ENCODE measurements at places on chromosomes 5 and 9. TPM values are rescaled to one million over a fixed set of nuclear protein-coding genes. Genes with fewer than 3 reads are reported as not detected.

The ZFP37 gene
- total RNA-seq, result 3.6 TPM

The FOXD4 gene
- 0.44 TPM for total RNA-seq

The IZUMO3 gene
- total RNA-seq, result not detected

DNA sequence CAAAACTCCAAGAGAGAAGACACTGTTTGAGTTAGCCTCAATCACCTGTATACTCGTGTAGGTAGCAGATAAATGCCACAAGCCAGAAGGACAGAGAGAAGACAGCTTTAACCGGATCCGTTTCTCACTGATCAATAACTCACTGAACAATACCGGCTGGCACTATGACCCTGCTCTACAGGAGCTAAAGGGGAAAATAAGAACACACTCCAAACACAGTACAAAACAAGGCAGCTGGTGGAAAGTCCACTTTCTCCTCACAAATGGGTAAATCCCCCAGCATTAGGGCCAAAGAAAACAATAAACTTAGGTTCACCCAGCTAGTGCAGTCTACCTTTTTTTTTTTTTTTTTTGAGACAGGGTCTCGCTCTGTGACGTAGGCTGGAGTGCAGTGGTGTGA, 169.4 kb downstream of the CRB2 start:
- no peak overlapping the region for H3K27ac ChIP-seq
- H3K4me1 ChIP-seq, result no peaks in the 10 kb centered on the region
- no peaks in the 10 kb centered on the region for H3K27me3 ChIP-seq
- no peak overlapping the region for H3K4me3 ChIP-seq

GRCh38 chr5:177018341-177018740, 4.2 kb upstream of the ZNF346 start:
- no peak overlapping the region for H3K27ac ChIP-seq
- no peaks in the 10 kb centered on the region for H3K36me3 ChIP-seq
- H3K4me3 ChIP-seq, result no peak overlapping the region
- H3K27me3 ChIP-seq, result no peaks in the 10 kb centered on the region
- no peak for DNase-seq

- no peaks in the 10 kb centered on the region for H3K4me1 ChIP-seq
- H3K4me3 ChIP-seq, result no peak overlapping the region
- H3K27ac ChIP-seq, result no peak overlapping the region
- no peaks in the 10 kb centered on the region for H3K36me3 ChIP-seq
- no peak for DNase-seq
Measured at GRCh38 chr5:147051193-147051592, 172.6 kb upstream of the PPP2R2B start.

DNA sequence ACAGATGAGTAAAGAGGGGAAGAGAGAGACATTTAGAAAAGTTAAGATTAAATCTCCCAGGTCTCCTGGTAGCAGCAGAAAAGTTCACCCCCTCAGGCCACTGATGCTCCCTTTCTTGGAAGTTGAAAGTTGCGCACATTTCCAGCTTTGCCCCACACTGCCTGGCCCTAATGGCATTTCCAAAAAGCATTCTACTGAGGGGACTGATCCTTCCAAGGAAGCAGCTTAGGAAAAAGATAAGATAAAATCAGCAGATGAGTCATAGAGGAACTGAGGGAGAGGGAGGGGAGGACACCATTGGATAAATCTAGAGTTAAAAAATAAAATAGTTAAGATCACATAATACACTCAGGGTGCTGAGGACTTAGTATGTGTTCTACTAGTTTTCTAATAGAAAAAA, 67.6 kb upstream of the SLC12A2 start:
- H3K4me3 ChIP-seq, result no peak overlapping the region
- no peaks in the 10 kb centered on the region for H3K4me1 ChIP-seq
- peaks cover 1% of the 10 kb centered on the region for H3K36me3 ChIP-seq
- H3K27me3 ChIP-seq, result no peaks in the 10 kb centered on the region
- peak overlapping the region; percentile 28 for H3K27ac ChIP-seq

- H3K36me3 ChIP-seq, result no peaks in the 10 kb centered on the region
- H3K27ac ChIP-seq, result peak overlapping the region; percentile 85
- DNase-seq, result no peak
- H3K4me1 ChIP-seq, result peaks cover 64% of the 10 kb centered on the region
- H3K4me3 ChIP-seq, result no peak overlapping the region
Measured at GRCh38 chr9:131728961-131729360, 10.9 kb downstream of the RAPGEF1 start.

- no peak overlapping the region for H3K27ac ChIP-seq
- peaks cover 8% of the 10 kb centered on the region for H3K36me3 ChIP-seq
- H3K4me3 ChIP-seq, result no peak overlapping the region
- DNase-seq, result no peak
Measured at GRCh38 chr9:107180206-107180605, 102.9 kb upstream of the RAD23B start.

- H3K36me3 ChIP-seq, result peaks cover 2% of the 10 kb centered on the region
- peak overlapping the region; percentile 84 for H3K27ac ChIP-seq
- DNase-seq, result no peak
- peaks cover 79% of the 10 kb centered on the region for H3K4me1 ChIP-seq
- no peak overlapping the region for H3K4me3 ChIP-seq
Measured at GRCh38 chr5:78601559-78602314, 46.8 kb downstream of the LHFPL2 start.

- peaks cover 18% of the 10 kb centered on the region for H3K36me3 ChIP-seq
- H3K27ac ChIP-seq, result peak overlapping the region; percentile 98
- H3K4me1 ChIP-seq, result peaks cover 45% of the 10 kb centered on the region
- peak overlapping the region; percentile 59 for H3K4me3 ChIP-seq
- H3K27me3 ChIP-seq, result no peaks in the 10 kb centered on the region
- no peak for DNase-seq
Measured at GRCh38 chr9:131609099-131609830, 63.9 kb downstream of the PRRT1B start.

- DNase-seq, result no peak
- H3K4me3 ChIP-seq, result no peak overlapping the region
- H3K4me1 ChIP-seq, result peaks cover 27% of the 10 kb centered on the region
- H3K27me3 ChIP-seq, result no peaks in the 10 kb centered on the region
- H3K36me3 ChIP-seq, result no peaks in the 10 kb centered on the region
Measured at GRCh38 chr5:107215611-107216010, 455.1 kb downstream of the EFNA5 start.

DNA sequence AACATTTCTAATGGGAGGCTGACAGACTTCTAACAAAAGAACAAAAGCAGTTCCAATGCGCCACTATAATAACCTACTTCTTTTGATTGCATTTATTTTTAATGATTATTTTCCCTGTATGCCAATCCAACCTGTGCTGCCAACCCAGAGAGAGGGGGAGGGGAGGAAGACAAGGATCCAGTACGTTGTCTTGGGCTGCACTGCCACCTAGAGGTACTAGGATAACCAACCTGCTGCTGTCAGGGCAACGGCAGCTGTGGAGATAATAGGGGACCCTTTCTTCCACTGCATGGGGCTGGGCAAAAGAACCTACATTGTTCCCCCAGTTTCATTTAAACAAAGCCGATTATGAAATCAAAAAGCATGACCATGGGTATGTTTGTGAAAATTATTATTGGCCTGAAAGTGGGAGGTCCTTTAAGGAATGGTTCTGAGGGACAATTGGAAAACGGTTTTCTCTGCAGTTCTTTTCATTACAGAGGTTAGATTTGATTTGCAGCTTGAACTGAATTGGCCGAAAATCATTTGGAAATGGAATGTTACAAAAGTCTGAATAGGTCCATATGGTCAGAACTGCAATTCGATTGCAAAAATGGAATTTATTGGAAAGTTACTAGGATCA, 101.3 kb downstream of the RASEF start:
- peaks cover 14% of the 10 kb centered on the region for H3K27me3 ChIP-seq
- DNase-seq, result no peak
- H3K36me3 ChIP-seq, result no peaks in the 10 kb centered on the region
- no peaks in the 10 kb centered on the region for H3K4me1 ChIP-seq
